Left ventricle myocardium inferior (tissue), 1 donor: ENCODE measurements at places on chromosomes 7 and 10. TPM values are rescaled to one million over a fixed set of nuclear protein-coding genes. Genes with fewer than 3 reads are reported as not detected.

SEMA3C gene
- total RNA-seq, result 66.5 TPM

PIK3CG gene
- 1.7 TPM for total RNA-seq

LRIT2 gene
- not detected for total RNA-seq

SUN3 gene
- not detected for total RNA-seq

MMRN2 gene
- total RNA-seq, result 32.1 TPM

GNAT3 gene
- total RNA-seq, result not detected

CCL26 gene
- 0.49 TPM for total RNA-seq

ZNF783 gene
- 4.5 TPM for total RNA-seq

ADCY1 gene
- total RNA-seq, result 2.8 TPM

MBL2 gene
- total RNA-seq, result not detected

PAPSS2 gene
- 10.6 TPM for total RNA-seq

RBM20 gene
- total RNA-seq, result 101 TPM

GDF2 gene
- not detected for total RNA-seq

PSD gene
- 0.93 TPM for total RNA-seq
